Upper lobe of right lung (tissue), 1 donor: ENCODE measurements at places on chromosomes 6 and 20. TPM values are rescaled to one million over a fixed set of nuclear protein-coding genes. Genes with fewer than 3 reads are reported as not detected.

SLC16A10 gene
- total RNA-seq, result 12.3 TPM

KCNS1 gene
- total RNA-seq, result 1.6 TPM

SLC2A10 gene
- total RNA-seq, result 17.7 TPM

SYNDIG1 gene
- total RNA-seq, result not detected

FUT9 gene
- total RNA-seq, result not detected

SIRPD gene
- total RNA-seq, result 0.78 TPM

MYH7B gene
- total RNA-seq, result 1.8 TPM

DNMT3B gene
- 0.84 TPM for total RNA-seq

SLC22A7 gene
- total RNA-seq, result not detected

ZSCAN23 gene
- 2.2 TPM for total RNA-seq

TPD52L1 gene
- 24.5 TPM for total RNA-seq
